Naive B cell (primary cell): ENCODE measurements at places on chromosomes 4 and X. TPM values are rescaled to one million over a fixed set of nuclear protein-coding genes. Genes with fewer than 3 reads are reported as not detected.
A peak's percentile ranks its signal among the peaks of the same experiment; 100 is the strongest.

DNA sequence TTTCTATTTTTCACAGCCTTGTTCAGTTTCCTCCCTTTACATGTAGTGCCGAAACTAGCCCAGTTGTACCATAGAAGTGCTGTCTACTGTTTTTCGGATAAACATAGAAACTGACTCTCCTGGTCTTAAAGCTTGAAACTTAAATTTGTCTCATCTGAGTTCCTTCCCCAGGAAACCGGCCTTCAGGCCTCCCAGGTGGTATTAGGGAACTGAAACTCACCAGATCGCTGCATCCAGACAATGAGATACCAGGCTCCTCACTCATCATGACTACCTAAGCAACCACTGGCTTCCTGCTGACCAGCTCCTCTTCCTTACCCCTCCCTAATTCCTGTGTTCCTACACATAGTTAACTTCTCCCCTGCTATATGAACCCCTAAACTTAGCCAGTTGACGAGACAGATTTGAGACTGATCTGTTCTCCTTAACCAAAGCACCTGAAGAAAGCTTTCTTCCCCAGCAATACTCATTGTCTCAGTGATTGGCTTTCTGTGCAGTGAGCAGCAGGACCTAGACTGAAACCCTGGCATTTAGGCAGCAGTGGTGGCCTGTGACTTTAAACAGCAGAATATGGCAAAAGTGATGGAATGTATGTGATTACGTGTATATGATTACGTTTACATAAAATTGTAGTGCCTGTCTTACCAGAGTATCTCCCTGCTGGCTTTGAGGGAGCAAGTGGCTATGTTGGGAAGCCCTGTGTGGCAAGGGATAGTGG is 959.1 kb upstream of the LCORL start:
- DNase-seq: peak; percentile 49

DNA sequence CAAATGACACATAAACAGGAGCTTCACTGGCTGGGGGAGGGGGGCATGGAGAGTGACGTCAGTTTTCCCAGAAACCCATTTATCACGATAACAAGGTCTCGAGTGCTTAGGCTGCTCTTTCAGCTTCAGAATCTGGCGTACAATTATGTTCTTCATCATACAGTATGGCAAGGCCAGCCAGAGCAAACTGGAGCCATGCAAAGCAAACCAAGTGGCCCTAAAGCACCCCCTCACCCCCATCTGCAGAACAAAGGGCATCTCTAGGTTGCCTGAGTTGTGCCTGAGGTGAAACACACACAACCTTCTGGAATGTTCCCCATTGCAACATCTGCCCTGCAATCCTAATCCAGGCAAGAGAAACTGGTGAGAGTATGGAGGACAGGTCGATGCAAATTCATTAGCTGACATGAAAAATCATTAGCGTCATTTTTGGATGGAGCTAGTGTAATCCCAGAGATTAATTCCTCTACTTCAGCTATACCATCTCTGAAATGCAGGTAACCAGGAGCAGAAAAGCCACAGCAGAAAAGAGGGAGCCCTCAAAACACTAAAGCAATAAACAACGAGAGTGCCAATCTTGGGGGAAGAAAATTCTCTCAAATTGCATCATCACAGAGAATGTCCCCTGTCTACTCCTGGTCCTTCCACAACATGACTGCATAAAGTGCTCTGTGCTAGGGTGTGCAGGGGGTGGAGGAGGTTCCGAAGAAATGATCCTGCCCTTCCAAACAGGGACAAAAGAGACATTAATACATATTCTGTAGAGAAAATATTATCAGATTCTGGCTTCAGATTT is 1.8 kb downstream of the SEPTIN6 start:
- no peak for DNase-seq

DNA sequence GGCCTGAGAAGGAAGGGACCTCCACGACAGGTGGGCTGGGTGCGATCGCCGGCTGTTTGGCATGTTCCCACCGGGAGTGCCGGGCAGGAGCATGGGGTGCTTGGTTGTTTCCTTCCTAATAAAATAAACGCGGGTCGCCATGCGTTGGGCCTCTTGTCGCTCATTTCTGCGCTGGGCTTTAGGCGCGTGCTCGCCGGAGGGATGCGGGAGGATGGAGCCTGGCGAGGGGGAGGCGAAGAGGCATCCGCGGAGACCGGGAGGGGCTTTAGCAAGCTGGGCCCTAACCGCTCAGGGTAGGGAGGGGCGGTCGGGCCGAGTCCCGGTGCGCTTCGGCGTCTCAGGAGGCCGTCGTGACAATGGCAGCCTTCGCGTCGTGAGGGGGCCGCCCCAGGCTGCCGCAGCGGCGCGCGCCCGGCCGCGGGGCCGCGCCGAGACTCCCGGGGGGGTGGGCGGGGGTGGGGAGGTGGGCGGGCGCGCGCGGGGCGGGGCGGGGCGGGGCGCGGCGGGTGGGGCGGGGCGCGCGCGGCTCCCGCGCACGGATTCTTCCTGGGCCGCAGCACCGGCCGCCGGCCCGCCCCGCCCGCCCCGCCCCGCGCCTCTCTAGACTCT is 476 bp upstream of the GDI1 start:
- DNase-seq: peak; percentile 48

DNA sequence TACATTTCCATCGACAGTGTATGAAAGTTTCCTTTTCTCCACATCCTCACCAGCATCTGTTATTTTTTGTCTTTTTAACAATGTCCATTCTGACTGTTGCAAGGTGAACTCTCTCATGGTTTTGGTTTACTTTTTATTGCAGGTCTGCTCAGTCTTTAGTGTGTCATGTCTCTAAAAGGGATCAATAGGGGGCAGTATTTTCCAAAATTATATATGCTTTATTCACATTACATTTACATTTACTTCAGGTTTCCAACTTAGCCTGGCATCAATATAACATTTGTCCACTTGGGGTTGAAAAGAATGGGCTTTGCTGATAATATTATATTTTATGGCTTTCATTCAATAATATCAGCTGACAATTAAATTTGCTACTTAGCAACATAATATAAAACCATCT is 265.0 kb upstream of the SLITRK2 start:
- DNase-seq: no peak

DNA sequence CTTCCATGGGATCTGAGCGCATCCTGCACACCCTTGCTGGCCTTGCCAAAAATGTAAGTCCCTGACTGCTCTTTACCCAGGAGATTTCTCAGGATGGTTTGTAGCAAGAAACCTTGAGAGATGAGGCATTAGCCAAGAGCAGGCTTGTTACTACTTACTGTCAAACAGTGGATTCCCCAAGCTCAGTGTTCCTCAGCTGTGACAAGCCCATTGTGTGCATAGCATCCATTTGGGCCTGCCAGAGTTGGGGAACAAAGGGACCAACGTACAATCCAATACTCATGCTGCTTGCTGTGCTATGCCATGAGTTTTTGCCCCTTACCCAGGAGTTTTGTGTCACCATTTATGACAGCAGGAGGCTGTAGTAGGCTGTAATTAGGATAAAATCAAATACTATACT is 267.6 kb downstream of the TENM3 start:
- no peak for DNase-seq

- no peak for DNase-seq
Observed at GRCh38 chr4:25088093-25088952, 57.6 kb upstream of the LGI2 start.

The LDB2 gene
- not detected for polyA plus RNA-seq

- DNase-seq: no peak
Observed at GRCh38 chr4:41410049-41410448, 127.9 kb upstream of the LIMCH1 start.

DNA sequence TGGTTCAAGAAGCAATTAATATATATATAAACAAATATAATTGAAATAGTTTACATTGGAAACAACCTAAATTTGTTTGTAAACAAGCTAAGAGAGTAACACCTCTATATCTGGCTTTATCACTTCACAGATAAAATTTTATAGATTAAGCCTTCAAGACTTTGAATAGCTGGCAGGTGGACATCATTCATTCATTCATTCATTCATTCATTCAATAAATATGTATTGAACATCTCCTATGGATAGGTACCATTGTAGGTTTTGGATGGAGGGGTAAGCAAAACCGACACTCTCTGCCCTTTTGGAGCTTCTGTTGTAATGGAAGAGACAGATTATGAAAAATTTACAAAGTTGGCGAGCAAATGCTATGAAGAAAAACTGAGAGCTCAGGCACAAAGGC is 35.2 kb downstream of the GUCY1A1 start:
- DNase-seq: no peak

The KCTD8 gene
- polyA plus RNA-seq: 0.16 TPM

The IL13RA2 gene
- polyA plus RNA-seq: not detected

GRCh38 chr4:118787844-118788380 is 48.0 kb downstream of the SEC24D start:
- DNase-seq: no peak

The CTAG2 gene
- not detected for polyA plus RNA-seq

GRCh38 chrX:21733705-21734104 is 24.2 kb downstream of the SMPX start:
- DNase-seq: no peak

DNA sequence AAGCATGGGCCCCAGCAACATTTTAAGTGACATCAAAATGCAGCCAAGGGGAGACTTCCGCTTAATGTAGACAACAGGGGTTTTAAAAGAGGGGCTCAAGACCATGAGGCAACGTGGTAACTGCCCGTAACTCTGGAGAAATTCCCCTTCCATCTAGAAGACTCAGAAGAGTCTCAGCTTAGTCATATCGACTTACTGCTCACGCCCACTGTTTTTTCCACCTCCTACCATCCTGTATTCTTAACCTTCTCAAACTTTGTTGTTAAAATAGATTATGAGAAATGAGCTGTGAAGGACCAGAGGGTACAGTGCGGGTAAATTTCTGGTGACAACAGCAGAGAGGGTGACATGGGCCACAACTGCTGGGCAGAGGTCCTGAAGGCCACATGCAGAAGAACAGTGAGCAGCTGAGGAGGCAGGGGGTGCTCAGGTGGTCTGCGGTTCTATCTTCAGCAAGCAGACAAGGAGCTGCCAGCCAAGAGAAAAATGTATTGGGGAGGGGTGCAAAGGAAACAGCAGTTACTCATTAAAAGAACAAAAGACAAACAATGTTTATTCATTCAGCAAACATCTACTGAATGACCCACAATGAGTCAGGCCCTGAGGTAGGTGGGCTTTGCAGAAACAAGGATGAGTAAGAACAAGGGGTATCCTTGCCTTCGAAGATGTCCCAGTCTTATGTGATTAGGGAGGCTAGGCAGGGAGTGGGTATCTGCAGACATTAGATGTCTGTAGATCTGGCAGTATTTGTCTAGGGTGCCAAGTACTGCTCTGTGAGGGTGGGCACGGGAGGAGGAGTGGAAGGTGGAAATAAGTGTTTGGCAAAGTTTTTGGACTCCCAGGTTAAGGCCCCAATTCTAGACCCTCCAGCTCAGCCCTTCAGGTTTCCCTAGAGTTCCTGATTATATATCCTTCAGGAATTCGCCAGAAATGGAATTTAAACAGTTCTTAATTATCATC is 175.3 kb downstream of the TSPAN5 start:
- no peak for DNase-seq

- peak; percentile 34 for DNase-seq
Observed at GRCh38 chr4:150999086-150999485, 16.0 kb downstream of the LRBA start.

The FAM47B gene
- not detected for polyA plus RNA-seq

The DRP2 gene
- polyA plus RNA-seq: not detected

DNA sequence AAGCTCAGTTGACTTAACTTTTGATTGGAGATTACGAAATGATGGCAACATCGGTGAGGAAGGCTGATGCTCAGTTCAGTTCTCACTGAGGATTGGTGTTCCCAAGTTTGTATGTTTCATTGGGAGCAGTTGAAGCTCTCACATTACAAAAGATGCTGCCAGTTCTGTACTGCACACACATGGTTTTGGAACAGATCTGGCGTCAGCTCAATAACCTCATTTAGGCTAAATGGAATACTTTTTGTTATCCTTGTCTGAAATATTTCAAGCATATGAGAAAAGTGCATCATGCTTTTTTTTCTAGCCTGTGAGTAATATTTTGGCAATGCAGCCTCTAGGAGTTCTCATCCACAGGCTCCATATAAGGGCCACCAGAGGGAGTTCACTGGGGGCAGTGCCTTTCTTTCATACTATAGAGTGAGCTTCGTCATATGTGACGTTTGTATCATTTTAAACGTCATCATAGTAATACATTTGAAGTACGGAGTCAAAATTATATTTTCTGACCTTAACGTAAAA is 4.1 kb downstream of the ENPEP start:
- DNase-seq: no peak

DNA sequence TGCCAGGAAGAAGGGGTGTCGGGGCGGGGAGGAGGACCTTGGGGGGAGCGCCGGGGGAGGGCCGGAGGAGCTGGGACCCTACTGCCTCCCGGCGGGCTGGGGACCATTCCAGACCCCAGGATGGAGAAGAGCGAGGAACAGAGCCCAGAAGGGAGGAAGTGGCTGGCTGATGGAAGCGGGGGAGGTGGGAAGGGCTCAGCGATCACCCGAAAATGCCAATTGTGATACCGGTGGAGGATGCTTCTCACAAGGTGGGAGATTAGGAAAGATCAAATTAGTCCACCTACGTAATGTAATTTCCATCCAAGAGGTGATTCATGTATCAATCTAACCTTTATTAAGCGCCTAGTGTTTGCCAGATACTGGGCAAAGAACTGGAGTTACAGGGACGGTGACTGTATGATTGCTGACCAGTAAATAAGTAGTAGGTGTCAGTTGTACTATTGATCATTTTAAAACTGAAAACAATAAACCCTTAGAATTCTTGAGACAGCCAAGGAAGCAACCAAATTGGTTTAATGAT is 452 bp upstream of the RAI2 start:
- no peak for DNase-seq

DNA sequence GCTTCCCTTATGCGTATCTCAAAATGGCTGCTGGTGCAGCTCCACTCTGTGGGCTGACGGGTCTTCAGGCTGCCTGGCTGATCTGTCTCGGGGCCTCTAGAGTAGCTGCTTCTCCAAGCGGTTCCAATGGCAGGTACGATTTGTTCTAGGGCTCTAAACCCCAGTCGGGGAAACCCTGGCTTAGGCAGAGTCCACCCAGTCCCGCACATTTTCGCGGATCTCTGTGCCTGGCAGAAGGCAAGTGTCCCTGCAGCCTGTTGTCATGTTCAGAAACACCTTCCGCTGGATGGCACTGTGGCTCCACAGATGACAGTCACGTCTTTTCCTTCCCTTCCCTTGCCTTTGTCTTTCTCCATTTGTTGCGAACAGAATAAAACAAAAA is 54.4 kb downstream of the NBDY start:
- peak; percentile 68 for DNase-seq

The TRIM60 gene
- not detected for polyA plus RNA-seq

DNA sequence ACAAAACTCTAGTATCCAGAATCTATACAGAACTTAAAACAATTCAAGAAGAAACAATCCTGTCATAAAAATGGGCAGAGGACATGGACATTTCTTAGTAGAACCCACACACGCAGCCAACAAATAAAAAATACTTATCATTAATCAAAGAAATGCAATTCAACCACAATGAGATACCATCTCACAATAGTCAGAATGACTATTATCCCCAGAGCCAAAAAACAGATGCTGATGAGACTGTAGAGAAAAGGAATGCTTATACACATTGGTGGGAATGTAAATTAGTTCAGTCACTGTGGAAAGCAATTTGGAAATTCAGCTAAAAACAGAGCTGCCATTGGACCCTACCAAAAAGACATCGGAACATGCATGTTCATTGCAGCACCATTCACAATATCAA is 37.9 kb downstream of the RAB40AL start:
- no peak for DNase-seq
